NCI-H510A treated with DMSO at 0.1 percent for 48 hours (cell line): ENCODE measurements at places on chromosomes 7 and 10.

DNA sequence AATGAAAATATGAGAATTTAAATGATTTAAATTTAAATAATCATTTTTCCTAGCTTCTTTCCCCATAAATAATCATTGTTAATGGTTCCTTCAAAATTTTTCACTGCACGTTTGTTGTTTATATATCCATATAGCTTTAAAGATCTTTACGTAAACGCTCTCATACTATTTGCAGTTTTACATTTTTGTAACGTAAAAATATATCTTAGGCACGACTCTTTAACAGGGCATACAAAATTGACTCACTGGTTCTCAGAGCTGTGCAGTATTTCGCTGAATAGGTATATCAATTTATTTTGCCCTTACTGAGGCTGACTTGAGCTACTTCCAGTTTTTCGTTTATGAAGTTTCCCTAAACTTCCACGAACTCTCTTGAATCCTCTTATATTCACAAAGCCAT, 105.7 kb downstream of the LRRN3 start:
- DNase-seq: no peak

DNA sequence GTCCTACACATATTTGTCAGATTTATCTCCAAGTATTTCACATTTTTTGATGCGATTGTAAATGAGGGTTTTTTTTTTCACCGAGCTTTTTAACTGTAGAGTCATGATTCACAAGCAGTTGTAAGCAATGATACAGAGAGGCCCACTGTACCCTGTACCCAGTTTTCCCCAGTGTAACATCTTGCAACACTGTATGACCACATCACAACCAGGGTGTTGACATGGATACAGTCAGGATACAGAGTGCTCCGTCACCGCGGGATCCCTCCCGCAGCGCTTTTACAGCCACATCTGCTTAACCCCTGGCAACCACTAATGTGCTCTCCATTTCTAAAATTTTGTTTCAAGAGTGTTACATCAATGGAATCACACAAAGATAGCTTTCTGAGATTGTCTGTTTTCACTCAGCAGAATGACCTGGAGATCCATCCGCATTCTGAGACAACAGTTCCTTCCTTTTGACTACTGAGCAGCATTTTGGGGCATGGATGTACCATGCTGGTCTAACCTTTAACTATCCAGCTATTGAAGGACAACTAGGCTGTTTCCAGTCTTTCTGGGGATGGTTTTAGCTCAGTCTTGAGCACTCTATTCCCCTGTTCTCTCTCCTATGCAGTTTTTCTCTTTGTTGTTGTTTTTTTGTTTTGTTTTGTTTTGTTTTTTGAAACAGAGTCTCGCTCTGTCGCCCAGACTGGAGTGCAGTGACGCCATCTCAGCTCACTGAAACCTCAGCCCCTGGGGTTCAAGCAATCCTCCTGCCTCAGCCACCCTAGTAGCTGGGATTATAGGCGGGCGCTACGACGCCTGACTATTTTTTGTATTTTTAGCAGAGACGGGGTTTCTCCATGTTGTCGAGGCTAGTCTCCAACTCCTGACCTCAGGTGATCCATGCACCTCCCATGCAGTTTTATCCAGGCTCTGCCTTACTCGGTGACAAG, 25.9 kb downstream of the GPRIN2 start:
- DNase-seq: no peak

DNA sequence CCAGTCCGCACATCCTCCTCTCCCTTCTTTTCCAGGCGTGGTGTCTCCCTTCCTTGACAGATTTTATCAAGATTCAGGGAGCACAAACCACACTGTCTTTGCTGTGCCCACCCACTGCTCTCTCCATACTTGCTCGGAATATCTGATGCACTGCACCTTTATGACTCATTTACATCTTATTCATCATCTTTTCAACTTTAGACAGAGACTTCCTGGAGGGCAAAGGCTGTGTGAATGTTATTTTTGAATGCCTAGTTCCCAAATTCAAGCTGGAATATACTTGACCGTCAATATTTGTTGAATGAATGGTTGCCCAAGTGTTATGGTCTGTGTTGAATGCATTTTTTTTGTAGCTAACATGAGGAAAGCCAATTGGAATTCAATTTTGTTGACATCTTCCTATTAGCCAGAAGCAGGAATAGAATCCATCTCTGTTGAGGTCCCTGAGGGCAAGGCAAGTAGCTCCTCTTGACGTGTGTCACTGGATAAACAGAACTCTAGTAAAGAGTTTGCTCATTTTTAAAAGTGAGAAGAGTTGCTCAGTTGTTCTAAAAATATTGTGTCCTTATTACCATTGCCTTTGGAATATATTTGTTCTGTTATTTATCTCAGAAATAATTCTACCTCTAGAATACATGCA, 95.0 kb downstream of the KLF6 start:
- DNase-seq: no peak

DNA sequence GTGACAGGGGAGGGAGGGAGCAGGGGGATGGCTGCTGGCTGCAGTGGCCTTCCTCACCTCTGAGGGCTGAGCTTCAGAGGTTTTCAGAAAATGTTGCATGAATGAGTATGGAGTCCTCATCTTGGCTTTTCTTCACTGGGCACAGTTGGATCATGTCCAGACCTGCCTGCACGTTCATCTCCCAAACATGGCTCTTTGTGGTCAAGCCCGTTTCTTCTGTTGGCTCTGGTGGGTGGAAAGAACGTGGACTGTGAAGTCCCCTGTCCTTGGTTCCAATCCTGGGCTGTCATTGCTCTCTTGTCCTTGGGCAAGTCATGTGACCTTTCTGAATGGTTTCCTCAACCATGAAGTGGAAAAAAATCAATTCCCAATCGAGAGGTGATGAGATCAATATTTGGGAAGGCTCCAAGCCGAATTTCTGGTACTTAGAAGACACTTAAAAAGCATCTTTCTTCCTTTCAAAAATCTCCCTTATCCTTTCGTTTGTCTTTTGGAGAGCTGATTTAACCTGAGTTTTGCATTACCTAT, 34.5 kb downstream of the TSPAN14 start:
- no peak for DNase-seq

- no peak for DNase-seq
Measured at GRCh38 chr7:30980194-30980593, 16.4 kb downstream of the GHRHR start.

GRCh38 chr7:2123360-2123759, 109.4 kb downstream of the MAD1L1 start:
- DNase-seq: peak; percentile 85

DNA sequence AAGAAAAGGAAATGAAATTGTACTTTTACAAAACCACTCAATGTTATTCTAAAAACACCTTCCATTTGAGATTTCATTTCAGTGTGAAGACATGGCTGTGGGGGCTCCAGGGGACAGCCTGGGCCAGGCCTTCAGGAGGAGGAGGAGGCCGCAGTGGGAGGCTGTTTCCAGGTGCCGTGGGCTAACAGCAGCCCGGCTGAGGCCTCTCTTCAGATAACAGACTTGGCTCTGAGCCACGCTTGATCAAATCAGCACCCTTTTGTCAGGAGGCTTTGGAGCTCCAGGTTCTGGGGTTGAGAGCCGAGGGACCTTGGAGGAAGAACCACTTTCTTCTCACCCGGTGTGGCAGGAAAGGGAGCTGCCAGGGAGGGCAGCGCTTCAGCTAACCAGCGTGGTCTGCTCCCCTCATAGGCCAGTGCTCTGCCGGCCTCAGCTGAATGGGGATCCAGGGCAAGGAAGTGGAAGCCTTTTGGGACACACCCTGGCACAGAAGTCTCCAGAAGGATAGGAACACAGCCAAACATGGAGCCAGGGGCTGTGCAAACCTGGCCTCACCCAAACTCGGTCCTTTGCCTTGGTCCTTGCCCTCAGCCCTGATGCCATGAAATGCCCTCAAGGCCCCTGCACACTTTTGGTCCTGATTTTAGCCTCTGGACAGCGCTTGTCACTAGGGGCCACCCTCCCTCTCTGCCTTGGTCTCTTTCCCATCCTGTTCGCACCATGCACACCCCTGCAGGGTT, 23.5 kb upstream of the CHST15 start:
- DNase-seq: peak; percentile 18

DNA sequence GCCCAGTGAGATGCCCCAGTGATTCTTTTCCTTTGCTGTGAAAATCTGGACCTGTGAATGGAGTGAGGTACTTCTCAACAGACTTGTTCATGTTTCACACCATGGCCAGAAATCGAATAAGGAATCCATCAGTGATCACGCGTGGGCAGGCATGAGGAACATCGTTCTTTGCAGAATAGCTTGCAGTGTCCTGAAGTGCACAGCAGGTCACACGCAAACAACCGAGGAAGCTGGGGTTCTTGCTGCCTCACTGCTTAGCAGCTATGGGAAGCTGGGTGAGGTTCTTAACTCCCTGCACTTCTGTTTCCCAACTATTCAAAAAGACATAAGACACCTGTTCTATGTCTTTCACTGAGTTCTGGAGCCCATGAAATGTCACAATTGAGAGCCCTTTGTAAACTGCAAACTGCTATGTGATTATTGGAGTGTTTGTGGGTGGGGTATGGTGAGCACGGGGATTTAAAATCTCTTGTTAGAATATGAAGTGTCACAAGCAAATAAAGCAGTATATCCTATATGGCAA, 253.4 kb downstream of the KIAA1217 start:
- no peak for DNase-seq

DNA sequence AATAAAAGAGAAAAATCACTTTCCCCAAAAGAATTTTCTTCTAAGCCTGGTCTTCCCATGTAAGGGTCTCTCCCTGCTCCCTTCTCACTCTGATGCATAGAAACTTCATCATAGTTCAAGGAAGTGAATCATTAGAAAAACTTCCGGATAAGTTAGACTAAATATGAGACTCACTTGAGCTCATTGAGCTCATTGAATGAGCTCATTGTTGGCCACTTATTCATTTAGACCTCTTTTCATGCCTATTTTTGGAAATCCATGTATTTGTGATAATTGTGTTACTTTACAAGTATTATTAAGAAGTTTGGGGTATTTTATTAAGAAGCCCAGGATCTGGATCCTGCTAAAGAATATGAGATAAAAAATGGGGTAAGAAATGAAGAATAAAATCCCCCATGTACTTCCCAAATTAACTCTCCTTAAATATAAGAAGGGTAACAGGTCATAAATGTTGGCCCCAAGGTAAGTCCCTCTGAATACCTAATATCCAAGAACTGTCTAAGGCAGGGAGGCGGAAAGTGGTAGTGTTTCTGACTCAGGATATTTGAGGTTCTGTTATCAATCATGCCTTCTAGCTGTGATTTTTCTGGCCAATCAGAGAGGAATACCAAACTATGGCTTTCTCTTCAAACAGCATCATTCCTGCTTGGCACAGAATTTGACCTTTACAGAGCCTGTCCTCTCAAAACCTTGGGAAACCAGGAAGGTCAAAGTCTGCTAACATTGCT, 236.5 kb upstream of the PTN start:
- DNase-seq: no peak

- DNase-seq: no peak
Measured at GRCh38 chr7:158595068-158595467, 7.4 kb upstream of the PTPRN2 start.

GRCh38 chr10:27584302-27584701, 80.2 kb downstream of the RAB18 start:
- no peak for DNase-seq

GRCh38 chr10:75456122-75456521, 24.7 kb downstream of the LRMDA start:
- no peak for DNase-seq

DNA sequence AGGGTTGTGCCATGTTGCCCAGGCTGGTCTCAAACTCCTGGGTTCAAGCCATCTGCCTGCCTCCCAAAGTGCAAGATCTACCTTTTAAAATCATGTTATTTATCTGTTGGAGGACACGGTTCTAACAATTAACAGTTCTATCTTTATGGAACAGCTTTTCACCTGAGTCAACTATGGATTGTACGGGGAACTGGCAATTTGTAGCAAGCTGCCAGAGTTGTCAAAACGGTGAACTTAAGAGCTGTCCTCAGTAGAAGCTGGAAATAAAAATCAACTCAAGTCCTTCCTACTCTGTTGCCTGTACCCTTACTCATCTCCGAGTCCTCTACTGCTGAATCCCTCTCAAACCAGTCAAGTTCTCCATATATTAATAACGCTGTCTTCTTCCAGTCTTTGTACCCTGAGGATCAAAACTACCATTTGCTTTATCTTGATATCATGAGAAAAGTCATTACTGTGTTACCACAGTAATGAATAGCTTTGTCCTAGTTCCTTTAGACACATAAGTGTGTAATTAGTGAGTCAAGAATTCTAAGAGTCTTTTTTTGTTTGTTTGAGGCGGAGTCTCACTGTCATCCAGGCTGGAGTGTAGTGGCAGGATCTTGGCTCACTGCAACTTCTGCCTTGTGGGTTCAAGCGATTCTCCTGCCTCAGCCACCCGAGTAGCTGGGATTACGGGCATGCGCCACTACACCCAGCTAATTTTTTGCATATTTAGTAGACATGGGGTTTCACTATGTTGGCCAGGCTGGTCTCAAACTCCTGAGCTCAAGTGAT, 28.2 kb downstream of the HBP1 start:
- DNase-seq: no peak

DNA sequence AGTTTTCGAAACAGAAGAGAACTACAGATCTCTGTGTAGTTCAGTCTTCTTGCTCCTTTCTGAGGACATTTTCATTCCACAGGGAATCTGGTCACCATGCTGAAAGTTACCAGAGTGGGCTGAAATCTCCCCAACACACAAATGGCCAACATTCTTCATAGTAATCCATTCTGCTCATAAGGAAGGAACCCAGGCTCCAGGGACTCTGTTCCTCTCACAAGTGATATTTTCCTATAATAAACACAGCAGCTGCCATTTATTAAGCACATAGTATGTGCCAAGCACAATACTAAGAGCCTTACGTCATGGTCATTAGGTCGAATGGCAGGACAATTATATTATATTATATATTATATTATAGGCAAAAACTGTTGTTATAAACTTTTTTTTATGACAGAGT, 109.8 kb downstream of the RAB11FIP2 start:
- no peak for DNase-seq

- DNase-seq: no peak
Measured at GRCh38 chr10:70956029-70956759, 67.8 kb upstream of the PCBD1 start.

GRCh38 chr7:51543801-51544553, 227.4 kb upstream of the COBL start:
- peak; percentile 99 for DNase-seq

DNA sequence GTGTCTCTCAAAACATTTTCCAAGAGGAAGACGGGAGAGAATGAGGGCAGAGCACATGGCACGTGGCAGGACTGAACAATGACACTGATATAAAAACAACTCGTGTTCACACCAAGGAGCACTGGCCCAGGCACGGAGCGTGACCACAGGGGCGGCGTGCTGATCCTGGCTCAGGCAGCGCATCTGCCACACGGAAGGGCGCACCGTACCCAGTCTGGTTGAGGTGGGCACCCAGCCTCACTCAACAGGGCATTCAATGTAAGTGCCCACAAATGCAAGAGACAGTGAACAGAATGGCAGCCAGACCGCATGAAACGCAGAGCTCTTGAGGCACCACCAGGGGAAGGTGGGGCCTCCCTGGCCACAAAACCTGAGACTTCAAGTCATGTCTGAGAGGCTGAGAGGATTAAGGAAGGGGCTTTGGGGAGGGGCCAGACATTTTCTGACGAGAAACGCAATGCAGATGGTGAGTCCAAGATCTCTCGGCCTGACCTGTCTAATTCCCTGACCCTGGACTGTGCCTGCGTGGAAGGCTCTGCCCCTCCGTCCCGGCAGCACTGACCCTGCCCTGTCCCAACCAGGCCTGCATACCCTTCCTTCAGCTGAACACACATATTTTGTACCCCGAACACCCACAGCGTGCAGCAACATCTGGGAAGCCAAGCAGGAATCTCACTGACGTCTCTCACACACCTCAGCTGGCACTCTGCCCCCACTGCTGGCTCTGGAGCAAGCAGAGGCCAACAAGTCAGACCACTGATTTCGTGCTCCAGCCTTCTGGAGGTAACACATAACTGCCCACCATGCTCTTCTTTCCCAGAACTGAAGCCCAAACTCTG, 35.5 kb downstream of the VOPP1 start:
- DNase-seq: no peak

- DNase-seq: peak; percentile 51
Measured at GRCh38 chr10:101014230-101014884, 14.7 kb downstream of the LZTS2 start.
